ENCODE measurements at places on chromosomes 6 and 20.

GRCh38 chr6:136333824-136334464, 44.3 kb upstream of the BCLAF1 start:
- no peak for DNase-seq

DNA sequence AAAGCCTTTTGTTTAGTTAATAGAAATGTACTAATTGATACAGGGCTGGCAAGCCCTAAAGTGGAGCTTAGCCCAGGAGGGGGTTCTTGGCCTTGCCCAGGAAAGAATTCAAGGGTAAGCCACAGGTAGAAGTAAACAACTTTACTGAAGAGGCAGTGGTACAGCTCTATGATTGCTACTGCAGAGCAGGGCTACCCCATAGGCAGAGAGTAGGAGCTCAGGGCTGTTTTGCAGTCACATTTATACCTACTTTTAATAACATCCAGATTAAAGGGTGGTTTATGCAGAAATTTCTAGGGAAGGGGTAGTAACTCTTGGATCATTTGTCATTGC, 680.4 kb upstream of the GJE1 start:
- no peak for DNase-seq

- no peak for DNase-seq
Measured at GRCh38 chr6:47698342-47698787, at the start of gene ADGRF4. ADGRF4 (plus strand) TSS chr6:47698580; CDS start chr6:47707246, 8,666 bp downstream.

DNA sequence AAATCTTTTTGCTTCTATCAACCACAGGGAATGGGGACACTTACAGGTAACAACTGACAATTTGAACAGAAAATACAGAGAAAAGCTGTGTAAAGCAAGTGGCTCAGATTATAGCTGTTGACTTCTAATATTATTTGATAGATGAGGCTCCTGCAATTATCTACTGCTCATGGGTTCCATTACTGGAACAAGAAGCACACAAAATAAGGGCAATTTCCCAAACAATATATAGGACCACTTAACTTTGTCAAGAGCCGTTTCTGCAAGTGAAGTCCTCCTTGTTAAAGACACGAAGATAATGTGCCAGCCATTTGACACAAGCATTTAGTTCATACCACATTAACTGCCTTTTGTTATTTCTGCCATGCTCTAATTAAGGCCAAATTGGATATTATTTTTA, 315.5 kb upstream of the ARID1B start:
- DNase-seq: no peak

GRCh38 chr6:20583444-20583800, 49.2 kb downstream of the CDKAL1 start:
- no peak for DNase-seq

- DNase-seq: no peak
Measured at GRCh38 chr6:70724524-70724923, 56.8 kb downstream of the SMAP1 start.

DNA sequence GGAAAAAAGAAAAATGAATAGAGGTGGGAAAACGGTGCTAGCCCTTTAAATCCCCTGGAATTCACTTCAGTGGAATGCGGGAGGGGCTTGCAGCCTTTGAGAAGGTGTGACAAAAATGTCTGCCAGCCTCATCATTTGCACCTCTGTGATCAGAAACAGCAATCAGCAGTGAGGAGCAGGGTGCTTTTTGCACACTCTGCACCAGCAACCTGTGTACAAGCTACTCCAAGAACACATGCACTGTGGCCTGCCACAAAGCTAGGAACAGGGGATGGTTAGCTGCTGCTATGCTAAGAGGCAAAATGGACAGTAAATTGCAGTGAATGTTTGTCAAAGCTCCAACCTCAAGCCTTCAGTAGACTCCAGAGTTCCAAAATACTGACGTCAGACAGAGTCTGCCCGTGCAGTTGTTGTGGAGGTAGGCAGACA, 29.7 kb downstream of the GINS1 start:
- no peak for DNase-seq

GRCh38 chr20:2673453-2673852, 9.4 kb upstream of the IDH3B start:
- no peak for DNase-seq

GRCh38 chr6:70225055-70225454, 77.8 kb downstream of the COL9A1 start:
- DNase-seq: no peak

DNA sequence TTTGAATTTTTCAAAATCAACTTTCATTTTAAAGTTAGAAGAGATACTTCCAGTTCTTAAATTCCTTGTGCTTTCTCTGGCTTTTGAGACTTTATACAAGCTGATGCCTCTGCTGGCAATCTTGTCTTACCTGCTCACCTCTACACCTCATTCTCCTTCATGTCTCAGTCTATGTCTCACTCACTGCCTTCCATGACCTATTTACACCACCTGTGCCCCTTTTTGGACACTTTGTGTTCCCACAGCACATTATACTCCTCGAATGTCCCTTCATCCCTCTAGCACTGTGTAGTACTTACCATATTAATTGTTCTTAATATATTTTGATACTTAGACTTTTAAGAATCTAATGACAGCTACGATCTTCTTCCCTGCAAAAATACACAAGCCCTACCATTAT, 15.3 kb downstream of the PHIP start:
- DNase-seq: no peak

DNA sequence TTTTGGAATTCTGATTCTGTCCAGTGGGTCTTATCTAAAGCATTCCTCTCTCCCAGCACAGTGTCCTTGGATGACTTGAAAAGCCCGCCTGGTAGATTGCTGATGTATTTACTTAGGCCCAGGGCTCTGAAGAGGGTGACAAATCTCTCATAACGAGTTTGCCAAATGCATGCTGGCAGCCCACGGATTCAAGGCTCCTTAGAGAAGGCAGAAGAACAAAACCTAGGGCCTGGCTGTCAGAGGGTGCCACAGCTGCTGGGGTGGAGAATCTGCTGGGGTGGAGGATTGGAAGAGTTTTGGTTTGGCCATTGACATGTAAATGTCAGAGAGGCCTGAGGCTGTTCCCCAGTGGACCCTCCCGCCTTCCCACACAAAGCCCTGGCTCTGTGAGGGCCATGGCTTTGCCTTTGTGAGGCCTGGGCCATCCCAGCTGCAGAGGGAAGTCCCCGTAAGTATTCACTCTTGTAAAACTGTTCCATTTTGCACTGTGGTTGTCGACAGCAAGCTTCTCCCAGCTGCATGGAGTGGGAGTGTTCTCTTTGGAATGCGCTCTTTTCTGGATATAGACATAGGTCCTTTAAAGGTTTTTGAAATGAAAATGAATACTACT, 50.3 kb downstream of the ANKRD6 start:
- DNase-seq: no peak

- DNase-seq: peak; percentile 23
Measured at GRCh38 chr6:36615018-36615761, 21.0 kb downstream of the SRSF3 start.

DNA sequence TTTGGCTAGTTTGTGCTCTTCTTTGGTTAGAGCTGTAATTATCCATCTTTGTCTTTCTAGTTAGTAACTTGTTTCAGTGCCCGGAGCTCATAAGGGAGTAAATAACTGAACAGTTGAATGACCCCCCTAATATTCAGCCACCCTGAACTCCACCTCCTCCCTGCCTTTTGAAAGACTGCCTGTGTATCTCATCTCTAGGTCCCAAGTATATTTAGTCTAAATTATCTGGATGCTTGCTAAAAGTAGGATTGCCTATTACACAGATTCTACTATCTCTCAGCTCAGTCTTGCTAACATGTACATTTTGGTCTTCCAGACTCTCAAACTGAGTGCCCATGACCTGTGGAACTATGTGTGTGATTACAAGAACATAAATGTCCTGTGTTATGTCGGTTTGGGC, 145.9 kb downstream of the GJA1 start:
- DNase-seq: no peak

GRCh38 chr6:91161246-91161645, 574.4 kb upstream of the MAP3K7 start:
- no peak for DNase-seq

Measured in stimulated activated CD4-positive, alpha-beta T cell treated with anti-CD3 and anti-CD28 coated beads, Interleukin-1b, Interleukin-23, amount 100 ng/mL, for 24 hours (primary cell).